ENCODE measurements at places on chromosomes 5 and 9.

- no peak for DNase-seq
Observed at GRCh38 chr5:29993286-29993685, 1200.2 kb upstream of the CDH6 start.

DNA sequence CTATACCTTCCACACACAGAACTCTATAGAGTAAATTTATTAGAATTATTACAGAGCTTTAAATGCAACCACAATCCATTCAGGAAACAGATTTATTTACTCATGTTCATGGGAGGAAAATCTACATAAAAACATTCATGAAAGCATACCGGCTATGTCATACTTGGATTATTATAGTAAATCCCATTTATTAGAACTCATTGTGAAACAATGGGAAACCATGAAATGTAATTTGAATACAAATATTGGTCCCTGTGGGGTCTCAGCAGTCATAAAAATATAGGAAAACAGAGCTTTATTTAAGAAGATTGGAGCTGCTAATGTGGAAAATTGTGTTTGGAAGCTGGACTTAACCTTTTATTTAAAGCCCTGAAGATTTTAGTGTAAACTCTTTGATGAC lies 80.7 kb downstream of the HAPLN1 start:
- no peak for DNase-seq

DNA sequence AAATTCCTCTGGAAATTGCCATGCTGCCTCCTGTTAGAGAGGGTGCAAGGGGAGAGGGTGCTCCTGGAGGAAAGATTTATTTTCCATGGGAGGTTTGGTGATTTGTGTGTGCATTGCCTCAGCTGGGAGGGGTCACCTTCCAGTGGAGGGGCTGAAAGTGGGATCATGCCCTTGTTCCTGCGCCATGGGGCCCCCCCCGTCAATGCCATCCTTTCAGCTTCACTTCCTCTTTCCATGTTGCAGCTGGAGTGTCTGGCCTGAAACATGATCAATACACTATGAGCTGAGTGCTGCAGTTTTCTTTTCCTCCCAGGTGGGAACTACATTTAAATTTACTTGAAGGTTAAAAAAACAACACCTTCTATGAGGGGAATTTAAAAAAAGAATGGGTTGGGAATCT lies 176.8 kb downstream of the MELK start:
- no peak for DNase-seq

DNA sequence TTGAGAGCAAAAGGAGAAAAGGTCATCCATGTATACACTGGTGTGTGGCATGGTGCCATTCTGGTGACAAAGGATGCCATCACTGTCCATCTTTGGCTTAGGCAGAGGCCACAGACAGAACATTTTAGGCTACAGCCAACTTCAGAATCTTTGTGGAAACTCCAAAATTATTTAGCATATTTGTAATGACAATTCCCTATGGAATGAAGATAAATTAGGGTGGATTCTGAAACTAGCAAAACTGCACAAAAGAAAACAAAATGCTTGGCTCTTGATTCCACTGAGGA lies 92.5 kb downstream of the FBXW11 start:
- no peak for DNase-seq
